Activated CD4-positive, alpha-beta T cell treated with anti-CD3 and anti-CD28 coated beads, Interleukin-2, amount 10 ng/mL, durations not matched to agents 24 days and 14 days (primary cell): ENCODE measurements at places on chromosomes 5 and 9. TPM values are rescaled to one million over a fixed set of nuclear protein-coding genes. Genes with fewer than 3 reads are reported as not detected.
A peak's percentile ranks its signal among the peaks of the same experiment; 100 is the strongest.

- no peaks in the 10 kb centered on the region for H3K27me3 ChIP-seq
- no peak overlapping the region for H3K4me3 ChIP-seq
- peaks cover 3% of the 10 kb centered on the region for H3K4me1 ChIP-seq
- H3K27ac ChIP-seq = no peak overlapping the region
Measured at GRCh38 chr9:100277166-100277979, 75.4 kb downstream of the TEX10 start.

The IFNA13 gene
- total RNA-seq = not detected in 2 replicates

- no peak overlapping the region for H3K4me3 ChIP-seq
- no peak for DNase-seq
- H3K27ac ChIP-seq = no peak overlapping the region
Measured at GRCh38 chr5:35438786-35439185, 178.9 kb upstream of the SPEF2 start.

DNA sequence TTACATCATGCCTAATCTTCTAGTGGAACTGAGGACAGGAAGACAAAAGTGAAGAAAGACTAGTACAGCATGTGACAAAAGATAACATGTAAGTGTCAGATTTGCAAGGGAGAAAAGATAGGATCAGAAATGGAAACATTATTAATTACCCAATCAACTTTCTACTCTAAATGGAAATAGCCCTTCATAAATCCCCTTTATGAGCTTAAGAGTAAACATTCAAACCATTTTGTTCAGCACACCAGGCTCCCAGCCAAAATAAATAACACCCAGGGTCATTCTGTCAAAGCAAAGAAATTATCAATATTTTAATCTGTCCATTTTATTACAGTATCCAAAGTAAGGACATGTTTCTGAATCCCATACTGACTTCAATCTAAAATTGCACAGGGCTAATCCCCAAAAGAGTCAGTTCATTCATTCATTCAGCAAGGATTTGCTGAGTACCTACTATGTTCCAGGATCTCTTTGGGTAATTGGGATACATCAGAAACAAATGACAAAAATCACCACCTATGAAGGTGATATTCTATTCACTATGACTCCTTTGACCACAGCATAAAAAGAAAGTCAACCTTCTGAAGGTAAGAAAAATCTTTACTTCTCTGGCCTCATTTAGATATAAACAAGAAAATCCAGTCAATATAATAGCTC lies 5.3 kb downstream of the PRELID2 start:
- DNase-seq = no peak
- peaks cover 7% of the 10 kb centered on the region for H3K4me1 ChIP-seq
- H3K36me3 ChIP-seq = no peaks in the 10 kb centered on the region
- H3K27ac ChIP-seq = no peak overlapping the region
- H3K27me3 ChIP-seq = peaks cover 9% of the 10 kb centered on the region

DNA sequence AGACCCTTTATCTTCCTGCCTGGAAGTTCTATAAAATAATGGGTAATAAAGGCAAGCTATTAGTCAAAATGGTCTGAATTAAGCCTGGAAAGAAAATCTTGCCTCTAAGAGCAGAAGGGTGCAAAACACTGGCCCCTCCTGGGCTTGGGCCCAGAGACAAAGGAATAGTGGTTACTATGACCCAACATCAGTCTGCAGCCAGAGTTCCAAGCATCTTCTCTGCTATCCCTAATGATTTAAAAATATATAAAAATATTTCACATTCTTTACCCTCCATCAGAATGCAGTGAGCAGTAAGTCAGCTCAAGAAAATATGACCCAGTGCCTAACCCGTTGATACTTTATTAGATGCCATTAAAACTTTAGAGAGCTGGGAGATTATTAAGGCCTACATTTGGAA lies 14.7 kb downstream of the TNFAIP8 start:
- peaks cover 68% of the 10 kb centered on the region for H3K36me3 ChIP-seq
- DNase-seq = no peak
- peaks cover 61% of the 10 kb centered on the region for H3K4me1 ChIP-seq
- peak overlapping the region; percentile 10 for H3K27ac ChIP-seq
- no peak overlapping the region for H3K4me3 ChIP-seq

GRCh38 chr9:109781086-109781485 lies 1.1 kb downstream of the PALM2AKAP2 start:
- H3K36me3 ChIP-seq = no peaks in the 10 kb centered on the region
- no peak overlapping the region for H3K27ac ChIP-seq
- H3K4me1 ChIP-seq = peaks cover 4% of the 10 kb centered on the region
- H3K27me3 ChIP-seq = peaks cover 47% of the 10 kb centered on the region

The GABRA1 gene
- not detected in 2 replicates for total RNA-seq
